Daoy (cell line): ENCODE measurements at places on chromosomes 4 and X.

DNA sequence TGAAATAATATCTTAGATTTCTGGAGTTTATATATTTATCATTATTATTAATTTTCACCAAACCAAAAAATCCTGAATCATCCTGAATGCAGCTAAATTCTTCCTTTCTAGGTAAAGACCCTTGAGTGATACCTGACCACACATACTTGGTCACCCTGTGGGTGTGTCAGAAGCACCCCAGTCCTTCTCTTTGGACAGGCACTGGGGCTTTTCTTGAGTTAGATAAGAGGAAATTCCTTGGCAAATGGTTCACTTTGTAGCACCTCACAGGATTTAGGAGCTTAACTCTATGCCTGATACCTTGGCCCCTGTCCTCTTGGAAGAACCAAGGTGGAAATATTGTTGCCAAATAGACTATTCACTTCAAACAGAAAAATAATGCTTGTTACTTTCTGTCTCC is 69.6 kb upstream of the PNPLA4 start:
- no peak for DNase-seq

GRCh38 chr4:70734971-70735370 is 13.2 kb downstream of the RUFY3 start:
- no peak for DNase-seq

DNA sequence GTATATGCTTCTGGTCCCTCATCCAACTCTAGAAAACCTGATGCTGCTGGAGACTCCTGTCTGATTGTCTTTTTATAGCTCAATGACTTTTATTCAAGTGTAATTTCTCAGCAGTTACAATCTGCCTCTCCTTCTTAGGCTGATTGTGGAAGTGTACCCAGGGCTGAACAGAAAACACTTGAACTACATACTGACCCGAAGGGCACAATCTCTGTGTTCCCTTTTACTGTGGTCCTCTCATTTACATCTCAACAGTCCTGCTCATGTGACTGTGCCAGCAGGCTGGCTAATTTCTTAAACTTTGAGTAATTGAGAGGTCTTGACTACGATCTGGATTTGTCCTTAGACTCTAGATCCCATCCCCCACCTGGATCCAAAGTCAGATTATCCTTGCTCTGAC is 863.4 kb downstream of the PDHA2 start:
- DNase-seq = no peak

GRCh38 chrX:38365954-38366353 is 13.6 kb downstream of the OTC start:
- DNase-seq = no peak

GRCh38 chr4:147039976-147040575 is 94.4 kb upstream of the TTC29 start:
- DNase-seq = no peak

DNA sequence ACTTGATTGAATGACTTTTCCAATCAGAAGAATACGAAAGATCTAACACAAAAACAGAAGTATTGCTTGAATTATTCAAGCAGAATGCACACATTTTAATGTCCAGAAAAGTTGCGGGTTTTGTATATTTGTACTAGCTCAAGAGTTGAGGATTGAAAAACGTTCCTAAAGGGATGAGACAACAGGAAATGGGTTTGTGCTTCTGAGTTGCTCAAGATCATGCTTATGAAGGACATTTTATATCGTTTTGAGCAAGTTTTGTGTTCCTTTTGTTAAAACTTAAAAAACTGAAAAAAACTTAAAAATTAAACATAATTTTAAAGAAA is 353 bp upstream of the SMIM10 start:
- DNase-seq = no peak

- DNase-seq = no peak
These were observed 656.6 kb downstream of the ANKRD50 start for GRCh38 chr4:124055896-124056295.

DNA sequence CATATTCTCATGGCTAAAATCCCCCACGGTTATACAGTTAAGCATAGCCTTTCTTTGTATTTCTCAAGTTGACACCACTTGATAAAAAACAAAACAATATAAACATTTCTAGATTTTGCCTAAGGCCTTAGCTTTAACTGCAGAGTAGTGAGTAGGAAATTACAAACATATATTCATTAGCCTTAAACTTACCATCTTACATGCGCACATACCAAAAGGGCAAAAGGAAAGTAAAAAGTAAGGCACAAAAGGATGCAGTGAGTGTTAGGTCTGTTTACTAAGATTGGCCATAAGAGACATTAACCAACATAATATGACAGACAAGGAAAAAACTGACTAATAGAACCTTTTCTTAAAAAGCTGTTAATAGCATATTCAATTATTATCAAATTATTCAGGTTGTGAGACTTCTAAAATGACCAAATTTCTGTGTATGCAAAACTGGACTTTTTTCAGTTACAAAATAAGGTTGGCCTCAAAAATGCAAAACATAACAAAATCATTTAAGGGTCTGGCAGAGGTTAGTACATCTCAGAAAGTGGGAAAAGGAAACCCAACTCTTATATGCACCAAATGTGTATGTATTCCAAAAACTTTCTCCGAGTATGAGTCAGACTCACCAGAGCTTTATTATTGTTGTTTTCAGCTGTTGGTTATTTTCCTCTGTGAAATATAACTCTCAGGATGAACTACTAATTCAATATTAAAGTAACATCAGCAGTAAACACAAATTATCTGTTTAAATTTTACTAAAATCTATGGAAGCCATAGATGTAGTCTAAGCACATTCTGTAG is 39.9 kb downstream of the SEPSECS start:
- no peak for DNase-seq

- no peak for DNase-seq
These were observed 26.9 kb downstream of the HTRA3 start for GRCh38 chr4:8296491-8296890.

GRCh38 chrX:41664375-41664901 is 24.3 kb upstream of the GPR34 start:
- DNase-seq = no peak

- DNase-seq = no peak
These were observed 62.5 kb upstream of the MCUB start for GRCh38 chr4:109497511-109497910.
